ENCODE measurements at places on chromosomes 11 and 22.

GRCh38 chr11:1878137-1879031 lies 13.3 kb downstream of the PRR33 start:
- no peak for DNase-seq

DNA sequence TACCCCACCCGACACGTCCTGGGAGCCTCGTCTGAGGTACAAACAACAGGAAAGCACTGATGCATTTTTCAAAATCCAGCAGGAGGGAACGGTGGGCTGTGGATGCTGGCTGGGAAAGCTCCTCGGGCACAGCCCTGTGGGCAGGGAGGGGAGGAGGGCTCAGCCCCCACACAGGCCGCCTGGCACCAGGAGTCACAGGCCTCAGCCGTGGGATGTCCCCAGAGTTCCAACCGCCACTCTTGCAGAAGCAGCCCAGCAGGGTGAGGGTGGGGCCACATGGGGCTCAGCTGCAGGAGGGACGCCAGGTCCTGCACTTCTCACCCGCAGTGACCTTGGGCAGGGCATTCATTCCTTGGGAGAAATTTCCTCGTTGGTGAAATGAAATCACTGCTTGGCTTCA lies 274.6 kb downstream of the BRD1 start:
- no peak for DNase-seq

DNA sequence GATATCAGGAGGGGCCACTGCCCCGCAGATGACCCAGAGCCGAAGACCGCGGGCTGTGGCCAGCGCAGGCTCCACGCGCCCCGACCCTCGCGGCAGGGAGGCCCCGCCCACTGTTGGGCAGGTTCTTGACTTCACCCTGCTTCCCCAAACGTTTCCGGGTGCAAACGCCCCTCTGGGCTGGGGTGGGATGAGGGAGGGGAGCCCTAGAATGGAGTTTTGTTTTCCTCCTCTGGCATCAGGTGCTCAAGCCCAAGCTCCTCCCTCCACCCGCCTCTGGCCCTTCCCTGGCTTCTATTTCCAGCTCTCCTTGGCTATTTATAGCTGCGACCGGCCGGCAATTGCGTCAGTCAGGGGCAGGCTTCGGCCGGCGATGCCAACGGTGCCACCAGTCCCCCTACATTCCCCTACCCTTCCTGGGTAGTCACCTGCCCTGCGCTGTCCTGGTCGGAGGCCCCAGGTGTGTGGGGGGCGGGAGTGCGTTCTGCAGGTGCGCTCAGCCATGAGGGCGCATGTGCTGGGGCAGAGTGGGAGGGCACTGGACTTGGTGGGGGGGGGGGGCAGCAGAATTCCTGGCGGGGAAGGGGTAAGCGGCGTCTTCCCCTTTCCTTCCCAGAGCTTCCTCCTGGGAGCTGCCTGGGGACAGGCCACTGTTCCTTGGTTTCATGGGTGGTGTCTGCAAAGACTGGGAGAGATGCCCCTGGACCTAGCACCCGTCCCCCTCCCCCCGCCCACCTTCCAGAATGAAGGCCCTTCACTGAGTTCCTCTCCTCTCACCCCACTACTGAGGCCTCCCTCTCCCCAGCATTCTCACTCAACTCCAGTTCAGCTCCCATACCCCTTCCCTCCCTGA lies 23.6 kb downstream of the DUSP8 start:
- DNase-seq: peak; percentile 59

DNA sequence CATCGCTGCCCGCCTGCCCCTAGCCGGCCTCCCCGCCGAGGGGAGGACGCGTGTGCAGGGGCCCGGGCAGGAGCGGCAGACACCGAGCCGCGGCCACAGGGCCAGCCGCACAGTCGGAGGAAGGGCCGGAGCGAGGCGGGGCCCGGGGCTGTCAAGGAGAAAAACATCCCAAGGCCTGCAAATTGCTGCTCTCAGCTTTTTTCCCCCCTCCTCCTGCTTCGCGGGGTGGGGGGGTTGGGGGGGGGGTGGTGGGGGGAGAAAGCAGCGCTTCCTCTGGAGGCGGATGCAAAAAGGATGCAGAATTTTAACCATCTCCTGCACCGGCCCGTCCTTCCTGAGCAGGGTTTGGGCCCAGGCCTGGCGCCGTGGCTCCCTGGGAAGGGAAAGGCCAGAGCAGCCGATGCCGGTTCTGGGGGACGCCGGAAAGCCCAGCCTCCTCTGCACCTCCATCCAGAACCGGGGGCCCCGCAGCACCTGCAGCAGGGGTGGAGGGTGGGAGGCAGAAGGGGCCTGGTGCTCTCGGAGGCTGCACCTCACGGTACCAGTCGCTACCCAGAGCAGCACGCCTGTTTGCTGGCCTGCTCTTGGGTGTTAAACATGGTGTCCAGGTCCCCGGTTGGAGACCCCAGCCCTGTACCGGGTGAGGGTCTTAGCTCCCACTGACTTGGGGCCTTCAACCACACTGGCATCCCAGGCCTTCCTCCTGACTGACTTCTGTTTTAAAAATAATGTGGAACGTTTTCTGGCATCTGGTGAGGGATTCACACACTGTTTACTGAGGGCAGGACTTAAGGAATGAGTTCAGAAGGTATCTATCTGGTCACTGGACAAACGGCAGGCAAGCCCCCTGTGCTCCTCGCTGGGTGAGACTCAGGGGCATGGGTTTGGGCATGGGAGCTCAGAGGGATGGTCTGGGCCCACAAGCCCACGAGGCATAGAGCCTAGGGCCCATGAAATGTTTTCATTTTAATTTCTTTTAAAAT lies 77.4 kb upstream of the WNT7B start:
- peak; percentile 83 for DNase-seq
